ENCODE measurements at places on chromosomes 7 and 10. TPM values are rescaled to one million over a fixed set of nuclear protein-coding genes. Genes with fewer than 3 reads are reported as not detected.

HOXA5 gene
- 0.95 TPM for total RNA-seq

LAMB1 gene
- total RNA-seq = 84.8 TPM

NPFFR1 gene
- total RNA-seq = not detected

GIMAP1 gene
- 6.0 TPM for total RNA-seq

C10orf53 gene
- not detected for total RNA-seq

OPN4 gene
- total RNA-seq = 0.11 TPM

PTPRN2 gene
- 1.4 TPM for total RNA-seq

NPTX2 gene
- 3.7 TPM for total RNA-seq

NOC3L gene
- 9.3 TPM for total RNA-seq

GPR22 gene
- total RNA-seq = 28.7 TPM

KCNIP2 gene
- total RNA-seq = 477 TPM

ZNF32 gene
- 41.2 TPM for total RNA-seq

ODAD2 gene
- 0.70 TPM for total RNA-seq

FAM25G gene
- total RNA-seq = not detected

MYH16 gene
- not detected for total RNA-seq

FAM24B gene
- 0.72 TPM for total RNA-seq

SH2D4B gene
- not detected for total RNA-seq

OR13A1 gene
- total RNA-seq = not detected

FIS1 gene
- total RNA-seq = 287 TPM

CUZD1 gene
- 0.26 TPM for total RNA-seq

MXI1 gene
- total RNA-seq = 63.9 TPM

CDC14C gene
- not detected for total RNA-seq

EBLN1 gene
- total RNA-seq = not detected

All from heart right ventricle (tissue), 16 donors.